ENCODE measurements at places on chromosomes 5 and 9.

DNA sequence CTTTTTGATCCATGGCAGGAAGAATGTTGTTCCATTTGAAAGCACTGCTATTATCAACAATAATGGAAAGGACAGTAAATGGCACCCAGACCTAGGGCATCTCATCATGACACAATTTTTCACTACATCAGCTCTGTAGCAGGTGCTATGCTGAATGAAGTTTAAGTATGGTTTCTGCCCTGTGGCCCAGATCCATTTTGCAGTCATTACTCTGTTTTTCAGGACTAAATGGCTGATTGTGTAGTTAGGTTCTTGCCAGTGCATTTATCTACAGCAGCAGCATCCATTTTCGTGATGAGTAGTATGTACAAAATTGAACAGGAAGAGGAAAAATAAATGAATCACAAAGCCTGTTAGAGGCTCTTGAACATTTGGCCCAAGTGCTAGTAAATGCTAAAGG, 270.5 kb upstream of the CD180 start:
- no peaks in the 10 kb centered on the region for H3K27me3 ChIP-seq
- no peak overlapping the region for H3K27ac ChIP-seq
- DNase-seq: no peak
- no peak overlapping the region for H3K4me3 ChIP-seq
- H3K36me3 ChIP-seq: no peaks in the 10 kb centered on the region
- H3K4me1 ChIP-seq: no peaks in the 10 kb centered on the region

DNA sequence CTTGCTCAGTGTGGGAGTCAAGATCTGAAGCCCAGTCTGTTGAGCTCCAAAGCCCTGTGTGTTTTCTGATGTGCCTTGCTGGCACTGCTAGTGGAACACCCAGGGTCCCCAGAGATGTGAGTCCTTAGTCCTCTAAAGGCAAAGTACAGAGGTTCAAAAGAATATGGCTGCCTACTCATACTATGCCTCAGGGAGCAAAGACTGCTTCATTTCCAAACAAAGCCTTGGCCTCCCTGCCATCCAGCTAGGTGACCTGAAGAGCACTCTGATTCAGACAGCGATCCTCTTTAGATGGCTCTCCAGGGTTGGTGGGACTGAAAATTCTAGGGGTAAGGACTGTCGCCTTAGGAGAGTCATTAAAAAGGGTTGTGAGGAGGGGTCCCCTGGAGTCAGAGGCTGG, 2.0 kb downstream of the PRLR start:
- no peak overlapping the region for H3K27ac ChIP-seq
- peaks cover 7% of the 10 kb centered on the region for H3K4me1 ChIP-seq
- no peak overlapping the region for H3K4me3 ChIP-seq
- no peak for DNase-seq
- H3K36me3 ChIP-seq: no peaks in the 10 kb centered on the region
- H3K27me3 ChIP-seq: no peaks in the 10 kb centered on the region

GRCh38 chr9:2241461-2241835, 226.3 kb downstream of the SMARCA2 start:
- H3K4me3 ChIP-seq: peak overlapping the region; percentile 56
- H3K27me3 ChIP-seq: no peaks in the 10 kb centered on the region
- H3K4me1 ChIP-seq: peaks cover 35% of the 10 kb centered on the region
- peak overlapping the region; percentile 81 for H3K27ac ChIP-seq
- no peaks in the 10 kb centered on the region for H3K36me3 ChIP-seq

GRCh38 chr5:1204693-1205242, 3.4 kb downstream of the SLC6A19 start:
- no peaks in the 10 kb centered on the region for H3K36me3 ChIP-seq
- H3K4me1 ChIP-seq: no peaks in the 10 kb centered on the region
- DNase-seq: no peak
- no peaks in the 10 kb centered on the region for H3K27me3 ChIP-seq
- no peak overlapping the region for H3K4me3 ChIP-seq
- H3K27ac ChIP-seq: no peak overlapping the region

- no peaks in the 10 kb centered on the region for H3K36me3 ChIP-seq
- DNase-seq: no peak
- no peak overlapping the region for H3K4me3 ChIP-seq
- no peak overlapping the region for H3K27ac ChIP-seq
- no peaks in the 10 kb centered on the region for H3K27me3 ChIP-seq
- H3K4me1 ChIP-seq: no peaks in the 10 kb centered on the region
These were observed 116.1 kb upstream of the ACTBL2 start for GRCh38 chr5:57598756-57599155.

- H3K27ac ChIP-seq: no peak overlapping the region
- H3K36me3 ChIP-seq: no peaks in the 10 kb centered on the region
- H3K4me1 ChIP-seq: no peaks in the 10 kb centered on the region
- no peak overlapping the region for H3K4me3 ChIP-seq
These were observed 409.8 kb downstream of the NTRK2 start for GRCh38 chr9:85079349-85079748.

GRCh38 chr9:127557466-127557869, 54.6 kb upstream of the STXBP1 start:
- DNase-seq: no peak
- H3K27me3 ChIP-seq: no peaks in the 10 kb centered on the region
- peaks cover 89% of the 10 kb centered on the region for H3K4me1 ChIP-seq
- H3K36me3 ChIP-seq: peaks cover 66% of the 10 kb centered on the region
- peak overlapping the region; percentile 100 for H3K27ac ChIP-seq
- no peak overlapping the region for H3K4me3 ChIP-seq

DNA sequence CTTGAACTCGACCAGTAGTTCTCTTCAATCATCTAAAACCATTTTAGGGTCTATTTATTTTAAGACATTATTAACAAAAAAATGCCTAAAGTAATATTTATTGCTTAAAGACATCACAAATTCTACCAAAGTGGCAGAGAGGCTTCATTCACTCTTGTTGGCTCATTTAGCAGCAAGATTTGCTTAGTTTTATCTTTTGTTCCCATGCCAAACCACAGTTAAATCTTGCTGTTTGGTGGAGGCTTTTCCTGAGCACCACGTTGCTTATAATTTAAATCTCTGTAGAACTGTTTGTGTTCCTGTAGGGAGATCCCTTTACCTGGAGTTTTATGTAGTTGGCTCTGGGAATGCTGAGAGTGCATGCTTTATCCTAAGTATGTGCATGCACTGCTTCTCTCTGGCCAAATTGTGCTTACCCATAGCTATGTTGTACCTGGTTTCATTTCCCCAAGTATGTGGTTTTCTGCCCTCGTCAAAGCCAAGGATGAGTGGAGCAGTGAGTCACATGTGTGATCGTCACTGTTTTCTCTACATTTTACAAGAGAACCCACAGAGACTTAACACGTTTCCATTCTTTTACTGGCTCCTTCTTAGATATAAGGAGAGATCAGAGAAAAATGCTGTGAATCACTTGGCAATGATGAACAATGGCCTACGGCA, 42.1 kb upstream of the MAST4 start:
- DNase-seq: no peak
- no peaks in the 10 kb centered on the region for H3K36me3 ChIP-seq
- no peaks in the 10 kb centered on the region for H3K27me3 ChIP-seq
- H3K4me1 ChIP-seq: no peaks in the 10 kb centered on the region
- H3K4me3 ChIP-seq: no peak overlapping the region
- no peak overlapping the region for H3K27ac ChIP-seq

GRCh38 chr5:75551471-75551870, 39.8 kb downstream of the POLK start:
- no peak overlapping the region for H3K4me3 ChIP-seq
- no peaks in the 10 kb centered on the region for H3K27me3 ChIP-seq
- H3K36me3 ChIP-seq: no peaks in the 10 kb centered on the region
- H3K27ac ChIP-seq: no peak overlapping the region
- no peak for DNase-seq

- H3K27me3 ChIP-seq: no peaks in the 10 kb centered on the region
- no peak overlapping the region for H3K27ac ChIP-seq
- peaks cover 100% of the 10 kb centered on the region for H3K36me3 ChIP-seq
- DNase-seq: no peak
These were observed 33.2 kb downstream of the IDNK start for GRCh38 chr9:83656032-83656680.

GRCh38 chr5:150298701-150299451, 3.8 kb downstream of the ARSI start:
- H3K4me1 ChIP-seq: peaks cover 56% of the 10 kb centered on the region
- no peaks in the 10 kb centered on the region for H3K27me3 ChIP-seq
- no peak for DNase-seq
- H3K36me3 ChIP-seq: no peaks in the 10 kb centered on the region
- H3K4me3 ChIP-seq: no peak overlapping the region
- H3K27ac ChIP-seq: peak overlapping the region; percentile 77

DNA sequence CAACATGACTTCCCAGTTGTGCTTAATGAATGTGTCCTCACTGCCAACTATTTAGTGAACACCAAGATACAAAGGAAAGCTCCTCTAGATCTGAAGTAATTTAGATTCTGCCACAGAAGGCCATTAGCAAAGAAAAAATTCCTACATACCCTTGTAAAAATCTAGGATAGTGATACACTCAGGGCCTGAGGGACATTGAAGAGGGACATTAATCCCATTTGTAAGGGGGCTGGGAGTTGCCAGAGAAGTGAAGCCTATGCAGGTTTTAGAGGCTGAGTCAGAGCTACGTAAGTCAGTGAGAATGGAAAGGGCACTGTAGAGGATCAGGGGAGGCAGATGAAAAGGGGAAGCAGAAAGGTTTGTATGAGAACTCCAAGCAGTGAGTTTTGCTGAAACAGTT, 286.9 kb upstream of the TARS1 start:
- H3K4me1 ChIP-seq: no peaks in the 10 kb centered on the region
- no peaks in the 10 kb centered on the region for H3K36me3 ChIP-seq
- no peaks in the 10 kb centered on the region for H3K27me3 ChIP-seq

DNA sequence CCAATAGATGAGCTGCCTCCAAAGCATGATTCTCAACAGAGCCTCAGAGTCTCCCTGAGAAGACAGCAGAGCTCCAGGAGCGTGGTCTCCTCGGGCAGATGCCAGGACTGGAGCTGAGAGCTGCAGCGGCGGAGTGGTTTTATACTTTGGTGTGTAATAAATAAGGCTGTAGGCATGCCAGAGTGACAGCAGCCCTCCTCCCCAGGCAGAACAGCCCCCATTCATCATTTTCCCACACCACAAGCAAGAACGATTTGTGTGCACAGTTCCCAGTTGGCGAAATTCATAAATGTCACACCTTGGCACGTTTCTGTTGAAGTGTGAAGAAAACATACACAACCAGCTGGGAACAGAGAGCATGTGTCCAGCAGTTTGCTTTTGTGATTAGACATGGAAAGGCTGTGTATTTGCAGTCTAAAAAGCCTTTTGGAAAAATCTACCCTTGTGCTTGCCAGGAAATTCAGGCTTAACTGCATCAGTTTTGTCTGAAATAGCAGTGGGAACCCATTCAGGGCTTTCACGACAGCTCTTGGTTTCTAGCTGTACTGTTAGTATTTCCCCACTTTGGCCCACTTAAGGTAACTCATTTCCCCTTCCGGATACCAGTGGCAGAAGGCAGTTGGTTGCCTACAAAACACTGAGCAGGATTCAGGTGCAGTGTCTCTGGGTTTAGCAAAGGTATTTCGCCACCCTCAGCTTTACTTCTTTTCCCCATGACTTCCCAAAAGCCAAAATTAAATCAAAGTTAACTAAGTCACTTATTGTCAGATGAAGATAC, at the start of gene C1QTNF3:
TSS of gene C1QTNF3 (minus strand) at position 115 of the 778 bp plus-strand sequence. CDS start at position 27, 88 bp downstream.
- no peak within 1 kb of the TSS for H3K4me3 ChIP-seq
- DNase-seq: no peak
- no peaks in the 10 kb centered on the region for H3K36me3 ChIP-seq
- H3K27ac ChIP-seq: peak within 1 kb of the TSS; percentile 59
- no peaks in the 10 kb centered on the region for H3K4me1 ChIP-seq
- H3K27me3 ChIP-seq: no peaks in the 10 kb centered on the region

DNA sequence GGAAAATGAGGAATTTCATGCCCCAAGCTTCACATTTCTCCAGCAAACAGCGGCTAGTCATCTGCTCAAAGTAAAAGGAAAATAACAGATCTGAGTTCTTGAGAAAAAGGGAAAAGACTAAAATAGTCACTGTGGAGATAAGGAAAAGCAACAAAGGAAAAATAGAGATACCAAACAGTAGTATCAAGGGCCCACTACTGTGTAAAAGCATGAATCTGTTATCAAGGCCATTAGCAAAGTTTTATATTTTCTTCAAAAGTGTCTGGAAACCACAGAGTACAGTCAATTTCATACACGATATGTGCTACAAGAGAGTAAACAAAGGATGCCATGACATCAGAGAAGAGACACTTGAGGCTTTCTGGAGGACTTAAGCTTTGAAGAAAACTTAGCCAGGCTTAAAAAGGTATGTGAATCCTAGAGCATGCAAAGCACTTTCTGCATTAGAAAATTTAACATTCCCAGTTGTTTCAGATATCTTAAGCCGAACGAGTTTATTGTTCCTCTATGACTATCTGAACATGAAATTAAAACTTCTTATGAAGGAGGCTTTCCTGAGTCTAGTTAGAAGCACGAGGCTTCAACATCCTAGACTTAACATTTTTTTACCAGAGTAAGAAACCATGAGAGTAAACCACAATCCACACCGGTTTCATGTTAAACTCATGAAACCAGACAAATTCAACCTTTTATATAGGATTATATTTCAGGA, 1.2 kb downstream of the TTC33 start:
- no peaks in the 10 kb centered on the region for H3K27me3 ChIP-seq
- DNase-seq: no peak
- H3K27ac ChIP-seq: peak overlapping the region; percentile 93
- peaks cover 8% of the 10 kb centered on the region for H3K4me1 ChIP-seq
- H3K4me3 ChIP-seq: peak overlapping the region; percentile 84

GRCh38 chr5:43110606-43111170, 10.0 kb upstream of the ZNF131 start:
- DNase-seq: no peak
- no peaks in the 10 kb centered on the region for H3K36me3 ChIP-seq
- no peaks in the 10 kb centered on the region for H3K27me3 ChIP-seq
- H3K4me3 ChIP-seq: no peak overlapping the region
- H3K4me1 ChIP-seq: no peaks in the 10 kb centered on the region

GRCh38 chr9:89225587-89225986, 47.0 kb upstream of the SHC3 start:
- H3K27me3 ChIP-seq: no peaks in the 10 kb centered on the region
- H3K27ac ChIP-seq: no peak overlapping the region
- H3K36me3 ChIP-seq: no peaks in the 10 kb centered on the region
- H3K4me3 ChIP-seq: no peak overlapping the region
- no peaks in the 10 kb centered on the region for H3K4me1 ChIP-seq

DNA sequence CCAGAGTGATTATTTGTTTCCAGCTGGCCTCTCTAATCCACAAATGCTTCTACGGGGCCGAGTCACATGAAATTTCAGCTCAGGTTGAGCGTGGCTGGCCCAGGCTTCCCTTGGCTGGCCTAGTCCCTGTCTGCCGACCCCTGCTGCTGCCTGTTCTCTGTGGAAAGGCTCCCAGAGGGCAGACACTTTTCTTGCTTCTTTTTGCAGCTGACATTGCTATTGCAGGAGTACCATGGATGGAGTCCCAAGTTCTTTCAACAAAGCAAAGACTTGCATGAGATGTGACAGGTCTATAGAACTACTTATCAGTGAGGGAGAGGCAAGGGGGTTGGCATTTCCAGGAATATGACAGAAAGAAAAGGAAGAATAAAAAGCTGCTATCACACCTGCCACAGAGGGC, 287.4 kb upstream of the ARRDC3 start:
- no peak overlapping the region for H3K4me3 ChIP-seq
- no peaks in the 10 kb centered on the region for H3K36me3 ChIP-seq
- DNase-seq: no peak
- H3K4me1 ChIP-seq: no peaks in the 10 kb centered on the region
- H3K27ac ChIP-seq: no peak overlapping the region
- no peaks in the 10 kb centered on the region for H3K27me3 ChIP-seq

Measured in esophagus squamous epithelium (tissue), 5 donors.